Right atrium auricular region (tissue), 2 donors: ENCODE measurements at places on chromosomes 4 and X. TPM values are rescaled to one million over a fixed set of nuclear protein-coding genes. Genes with fewer than 3 reads are reported as not detected.

- no peak for DNase-seq
Measured at GRCh38 chrX:38129366-38129765, 91.3 kb downstream of the SRPX start.

DNA sequence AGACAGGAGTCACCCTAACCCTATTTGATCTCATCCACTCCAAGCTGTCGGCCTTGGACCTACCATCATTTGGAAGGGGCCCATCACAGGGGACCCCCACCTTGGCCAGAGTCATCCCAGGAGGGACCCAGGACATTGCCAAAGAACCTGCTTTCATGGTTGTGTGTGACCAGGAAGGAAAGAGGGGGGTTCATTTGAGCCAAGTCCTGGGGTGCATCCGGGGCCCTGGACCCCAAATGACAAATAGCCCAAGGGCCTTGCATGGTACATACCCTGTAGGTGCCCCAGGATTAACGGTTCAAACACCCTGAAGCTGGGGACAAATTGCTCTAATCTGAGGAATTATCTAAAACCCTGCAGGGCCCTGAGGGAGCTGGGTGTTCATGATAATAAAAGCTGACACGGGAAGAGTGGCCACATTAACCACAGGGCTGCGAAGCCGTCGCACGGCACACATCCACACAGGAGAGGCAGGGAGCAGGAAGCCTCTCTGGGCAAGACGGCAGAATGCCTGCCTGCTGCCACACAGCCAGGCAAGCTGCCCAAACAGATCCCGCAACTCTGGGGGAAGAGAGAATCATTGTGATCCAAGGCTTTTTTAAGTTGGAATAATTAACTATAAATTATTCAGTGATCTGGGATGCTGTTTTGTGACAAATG, 28.2 kb upstream of the PPP2R2C start:
- DNase-seq, result no peak

The HTRA3 gene
- total RNA-seq, result 124 TPM

GRCh38 chr4:78481180-78481579, 70.4 kb upstream of the ANXA3 start:
- DNase-seq, result no peak

The TMPRSS11D gene
- total RNA-seq, result not detected

DNA sequence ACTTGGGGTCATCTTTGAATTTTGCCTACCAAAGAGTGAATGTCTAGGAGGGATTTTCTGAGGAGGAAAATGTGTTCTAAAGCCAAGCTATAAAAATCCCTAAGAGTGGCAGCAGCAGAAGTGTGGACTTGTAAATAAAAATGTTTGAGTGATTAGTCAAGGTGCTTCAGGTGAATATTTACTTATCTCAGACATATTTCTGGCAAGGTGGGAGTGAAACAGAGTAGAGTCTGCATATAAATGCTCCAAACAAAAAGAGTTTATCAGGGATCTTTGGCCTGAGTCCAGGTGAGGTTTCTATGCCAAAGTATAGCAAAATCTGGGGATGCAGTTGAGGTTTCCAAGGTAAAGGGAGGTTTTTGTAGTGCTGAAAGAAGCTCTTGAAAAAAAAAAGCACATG, 19.7 kb downstream of the CYSLTR1 start:
- DNase-seq, result no peak

- DNase-seq, result no peak
Measured at GRCh38 chr4:11773798-11774197, 345.1 kb upstream of the HS3ST1 start.

DNA sequence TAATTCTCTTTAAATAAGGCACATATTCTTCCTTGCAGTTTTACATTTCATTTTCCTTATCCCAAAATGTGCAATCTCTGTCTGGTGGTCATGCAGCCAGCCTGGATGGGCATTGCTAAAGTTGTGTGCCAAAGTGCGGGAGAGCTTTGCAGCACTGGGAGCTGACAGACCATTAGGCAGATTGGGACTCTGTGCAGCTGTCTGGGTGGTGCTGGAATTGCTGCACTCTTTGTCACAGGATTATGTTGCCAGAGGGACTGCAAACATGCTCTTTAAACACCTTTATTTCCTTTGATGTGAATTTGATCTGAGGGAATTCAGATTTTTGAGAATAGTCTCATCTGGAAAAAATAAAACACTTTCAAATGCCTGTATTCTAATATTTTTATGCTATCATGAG, 956.2 kb upstream of the DIAPH2 start:
- DNase-seq, result no peak

DNA sequence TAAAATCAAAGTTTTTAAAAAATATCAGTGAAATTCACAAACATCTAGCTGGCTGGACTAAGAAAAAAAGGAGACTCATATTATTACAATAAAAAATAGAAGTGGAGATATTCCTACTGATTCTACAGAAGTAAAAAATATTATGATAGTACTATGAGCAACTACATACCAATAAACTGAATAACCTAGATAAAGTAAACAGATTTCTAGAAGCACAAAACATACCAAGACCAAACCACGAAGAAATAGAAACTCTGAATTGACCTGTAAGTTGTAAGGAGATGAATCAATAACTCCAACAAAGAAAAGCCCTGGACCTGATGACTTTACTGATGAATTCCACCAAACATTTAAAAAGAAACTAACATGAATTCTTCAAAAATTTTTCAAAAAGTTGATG, 867.3 kb downstream of the PCDH18 start:
- DNase-seq, result no peak

The GLRA3 gene
- total RNA-seq, result not detected

The ZCCHC18 gene
- total RNA-seq, result 0.43 TPM

The PASD1 gene
- not detected for total RNA-seq

- DNase-seq, result no peak
Measured at GRCh38 chrX:3757510-3758025, 44.1 kb upstream of the PRKX start.

- no peak for DNase-seq
Measured at GRCh38 chr4:41443340-41444079, 94.4 kb upstream of the LIMCH1 start.

DNA sequence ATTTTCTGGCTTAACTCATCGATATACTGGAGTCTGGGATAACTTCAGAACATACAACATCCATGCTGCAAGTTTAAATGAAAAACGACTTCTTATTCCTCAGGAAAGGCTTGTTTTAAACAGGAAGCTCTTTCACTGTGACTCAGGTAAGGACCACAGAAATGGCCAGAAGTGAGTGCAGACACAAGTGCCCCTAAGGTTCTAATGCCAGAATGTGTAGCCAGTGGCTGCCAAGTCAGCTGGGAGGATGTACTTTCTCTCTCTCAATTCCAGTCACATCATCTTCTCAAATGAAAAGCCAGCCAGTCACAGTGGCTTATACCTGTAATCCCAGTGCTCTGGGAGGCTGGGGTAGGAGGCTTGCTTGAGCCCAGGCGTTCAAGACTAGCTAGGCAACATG, 144.6 kb downstream of the SH3KBP1 start:
- no peak for DNase-seq

- DNase-seq, result no peak
Measured at GRCh38 chr4:123659730-123660129, 263.1 kb downstream of the SPRY1 start.

The CXCL10 gene
- total RNA-seq, result not detected

The CFAP97 gene
- total RNA-seq, result 14.1 TPM

The CLDN34 gene
- total RNA-seq, result not detected

DNA sequence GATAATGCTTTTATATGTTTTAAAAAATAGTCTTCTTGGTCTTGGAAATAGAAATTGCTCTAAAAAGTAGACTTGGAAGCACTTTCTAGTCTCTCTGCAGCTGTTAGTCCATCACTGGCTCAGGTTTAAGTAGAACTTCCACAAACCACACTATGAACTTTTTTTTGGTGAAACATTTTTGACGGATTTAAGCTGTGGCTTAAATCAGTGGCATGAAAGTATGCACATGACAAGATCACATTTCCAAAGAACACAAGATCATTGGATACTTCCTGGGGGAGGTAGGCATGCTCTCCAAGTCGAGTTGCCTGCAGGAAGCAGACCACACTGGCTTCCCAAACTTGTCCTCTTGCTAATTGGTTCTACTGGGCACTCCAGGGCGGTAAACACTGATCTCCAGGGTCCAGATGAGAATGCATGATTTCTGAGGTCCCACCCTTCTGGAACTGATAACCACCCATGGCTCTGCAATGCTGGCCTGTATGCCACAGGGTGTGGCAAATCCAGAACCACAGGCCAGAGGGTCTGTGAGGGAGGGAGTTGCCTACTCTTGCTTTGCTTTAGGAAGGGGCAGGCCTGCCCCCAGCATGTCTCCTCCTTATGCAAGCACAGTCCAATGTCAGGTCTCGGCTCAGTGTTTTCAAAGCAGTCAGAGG, 331.9 kb upstream of the SFRP2 start:
- no peak for DNase-seq

DNA sequence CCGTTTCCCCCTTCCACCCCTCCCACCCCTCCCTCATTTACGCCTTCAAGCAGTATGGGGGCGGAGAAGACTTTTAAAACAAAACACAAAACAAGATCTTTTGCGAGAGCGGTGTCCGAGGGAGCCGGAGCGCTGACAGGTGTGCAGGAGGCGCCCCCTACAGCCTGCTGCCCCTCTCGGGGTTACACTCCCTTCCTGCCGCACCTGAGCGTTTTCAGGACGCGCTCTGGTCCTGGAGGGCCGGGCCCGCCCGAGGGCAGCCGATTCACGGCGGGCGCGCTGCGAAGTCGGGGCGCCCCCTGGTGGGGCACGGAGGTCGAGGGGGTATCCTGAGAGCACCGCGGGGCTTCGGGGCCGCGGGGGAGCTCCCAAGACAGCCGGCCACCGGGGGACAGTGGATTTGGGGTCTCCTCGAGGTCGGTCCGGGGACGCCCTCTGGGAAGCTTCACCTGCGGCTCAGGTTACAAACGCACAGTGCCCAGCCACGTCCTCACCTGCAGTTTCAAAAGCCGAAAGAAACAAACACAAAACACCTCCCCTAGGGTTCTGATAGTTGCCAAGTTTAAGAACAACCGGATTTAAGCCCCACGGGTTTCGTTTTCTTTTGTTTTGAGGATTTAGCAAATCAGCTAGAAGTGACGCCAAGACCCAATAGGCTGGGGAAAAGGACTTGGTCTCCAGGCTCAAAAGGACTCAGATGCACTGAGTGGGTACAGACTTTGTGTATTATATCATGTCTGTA, 8.0 kb upstream of the NEUROG2 start:
- DNase-seq, result no peak

DNA sequence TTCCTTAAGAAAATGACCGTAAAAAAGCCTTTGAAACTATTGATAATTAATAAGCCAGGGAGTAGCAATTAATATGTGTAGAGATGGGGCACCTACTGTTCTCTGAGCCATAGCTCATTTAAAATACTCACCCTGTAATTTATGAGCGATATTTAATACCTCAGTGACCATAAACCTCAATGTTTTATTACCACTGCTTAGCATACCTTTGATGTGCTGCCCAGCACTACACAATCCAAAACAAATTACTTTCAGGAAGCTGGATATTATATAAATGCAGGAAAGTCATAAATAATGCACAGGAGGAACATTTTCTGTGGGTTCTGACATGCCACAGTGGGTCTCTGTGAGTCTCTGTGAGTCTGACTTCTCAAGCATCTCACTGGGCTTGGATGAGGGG, 166.1 kb upstream of the RPL34 start:
- DNase-seq, result no peak

DNA sequence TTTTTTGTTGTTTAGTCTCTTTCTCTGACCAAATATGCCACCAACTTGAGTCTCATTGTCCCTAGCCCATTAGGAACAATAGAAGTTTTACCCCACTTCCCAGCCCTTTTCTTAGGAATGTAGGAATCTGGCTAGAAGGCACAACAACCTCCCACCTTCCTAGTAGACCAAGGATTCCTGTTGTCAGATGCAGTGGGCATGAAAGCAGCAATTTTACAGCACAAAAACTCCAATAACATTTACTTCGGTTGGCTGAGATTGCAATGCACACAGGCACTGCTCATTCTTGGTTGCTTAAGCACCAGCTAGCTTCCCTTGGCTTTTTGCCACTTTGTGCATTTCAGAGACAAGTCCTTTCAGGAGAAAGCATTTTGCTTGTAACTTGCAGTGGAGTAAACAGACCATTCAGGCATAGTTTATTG, 312.8 kb downstream of the TENM3 start:
- no peak for DNase-seq

DNA sequence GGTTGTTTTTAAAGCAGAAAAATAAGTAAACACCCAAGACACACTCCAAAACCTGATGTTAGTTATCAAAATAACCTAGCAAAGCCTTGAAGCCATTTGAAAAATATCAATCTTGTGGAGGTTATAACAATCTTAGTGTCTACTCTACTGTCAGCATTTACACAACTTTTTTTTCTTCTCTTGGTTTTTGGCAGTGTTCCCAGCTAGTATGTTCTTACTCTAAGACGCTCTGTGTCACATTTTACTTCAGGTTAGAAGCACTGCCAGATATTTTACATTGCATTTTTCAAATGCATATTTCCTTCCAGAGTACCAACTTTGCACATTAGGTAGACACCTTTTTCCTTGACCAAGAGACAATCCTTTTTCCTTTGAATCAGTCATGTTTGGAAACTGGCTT, 114.0 kb upstream of the INPP4B start:
- DNase-seq, result no peak

DNA sequence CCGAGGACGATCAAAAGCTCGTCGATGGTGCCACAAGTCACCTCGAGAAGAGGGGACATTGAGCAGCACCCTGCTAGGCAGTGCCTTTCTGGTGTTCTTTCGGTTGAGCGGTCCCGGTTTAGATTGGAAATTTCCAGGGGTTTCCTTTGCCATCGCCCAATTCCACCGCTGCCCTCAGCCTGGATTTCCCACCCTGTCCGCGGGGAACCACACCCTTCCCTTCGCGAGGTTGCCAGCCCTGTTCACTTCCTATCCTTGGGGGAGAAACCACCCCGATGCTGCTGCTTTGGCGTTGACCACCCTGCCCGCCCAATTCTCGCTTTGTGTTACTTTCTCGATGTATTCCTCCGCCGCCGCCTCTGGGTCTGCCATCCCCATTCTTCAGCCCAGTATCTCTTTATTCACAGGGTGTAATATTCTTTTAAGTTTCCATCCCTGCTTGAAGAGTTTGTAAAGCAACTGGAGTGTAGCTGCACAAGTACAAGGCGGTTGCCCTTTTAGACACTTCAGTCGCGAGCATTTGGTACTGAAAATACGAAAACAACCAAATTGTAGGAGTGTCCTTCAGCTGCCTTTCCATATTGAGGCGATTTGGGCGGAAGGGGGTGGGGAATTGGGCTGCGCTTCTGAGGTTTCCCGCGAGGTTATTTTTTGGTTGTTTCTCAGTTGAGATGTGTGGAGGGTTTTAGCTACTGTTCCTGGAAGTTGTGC, 1.1 kb downstream of the OGT start:
- no peak for DNase-seq

The GPRASP1 gene
- 11.4 TPM for total RNA-seq

DNA sequence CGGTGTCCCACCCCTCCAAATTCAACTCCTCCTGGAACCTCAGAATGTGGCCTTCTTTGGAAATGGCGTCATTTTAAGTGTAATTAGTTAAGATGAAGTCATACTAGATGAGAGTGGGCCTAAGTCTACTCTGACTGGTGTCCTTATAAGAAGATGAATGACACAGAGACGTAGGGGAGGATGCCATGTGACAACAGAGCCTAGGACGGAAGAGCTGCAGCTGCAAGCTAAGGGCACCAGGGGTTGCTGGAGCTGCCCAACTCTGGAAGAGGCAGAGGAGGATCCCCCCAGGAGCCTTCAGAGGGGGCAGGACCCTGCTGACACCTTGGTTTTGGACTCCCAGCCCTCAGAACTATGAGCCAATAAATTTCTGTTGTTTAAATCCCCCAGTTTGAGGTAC, 115.1 kb downstream of the STK32B start:
- no peak for DNase-seq
